ENCODE measurements at places on chromosomes 3 and 15. TPM values are rescaled to one million over a fixed set of nuclear protein-coding genes. Genes with fewer than 3 reads are reported as not detected.

GRCh38 chr3:38365469-38366062 is 19.0 kb downstream of the XYLB start:
- DNase-seq, result no peak

GRCh38 chr3:55622116-55622515 is 135.0 kb upstream of the WNT5A start:
- no peak for DNase-seq

XYLB gene
- total RNA-seq, result 1.7 TPM

- no peak for DNase-seq
These were observed 12.7 kb downstream of the SEMA3G start for GRCh38 chr3:52432225-52432624.

- no peak for DNase-seq
These were observed 22.0 kb upstream of the C3orf22 start for GRCh38 chr3:126580746-126581145.

CD80 gene
- total RNA-seq, result 0.17 TPM

VEPH1 gene
- total RNA-seq, result 8.2 TPM

UNC13C gene
- not detected for total RNA-seq

GRCh38 chr15:37076543-37076942 is 23.8 kb downstream of the MEIS2 start:
- DNase-seq, result peak; percentile 30

GRCh38 chr3:126151562-126152302 is 28.7 kb downstream of the ALDH1L1 start:
- no peak for DNase-seq

MST1R gene
- 0.34 TPM for total RNA-seq

GRCh38 chr3:177603148-177603603 is 405.9 kb upstream of the TBL1XR1 start:
- DNase-seq, result no peak

DNA sequence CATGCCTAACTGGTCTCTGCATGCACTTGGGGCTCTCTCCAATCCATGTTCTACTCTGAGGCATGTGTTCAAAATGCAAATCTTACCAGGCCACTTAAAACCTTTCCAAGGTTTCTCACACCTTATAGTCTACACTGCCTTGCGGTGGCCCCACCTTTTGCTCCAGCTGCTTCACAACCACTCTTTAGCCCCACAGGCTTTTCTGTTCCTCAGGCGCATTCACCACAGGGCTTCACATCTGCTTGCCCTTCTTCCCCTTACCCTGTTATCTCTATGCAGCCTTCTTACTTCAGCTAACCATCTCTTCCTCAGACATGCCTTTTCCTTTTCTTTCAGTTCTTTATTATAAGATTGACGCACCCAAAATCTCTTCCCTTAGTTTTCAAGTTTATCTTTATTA is 37.8 kb downstream of the MINDY4B start:
- DNase-seq, result no peak

- DNase-seq, result no peak
These were observed 5.9 kb downstream of the TGM4 start for GRCh38 chr3:44880284-44880683.

GRCh38 chr3:126983276-126983652 is 349 bp downstream of the PLXNA1 start:
- peak; percentile 13 for DNase-seq

DNA sequence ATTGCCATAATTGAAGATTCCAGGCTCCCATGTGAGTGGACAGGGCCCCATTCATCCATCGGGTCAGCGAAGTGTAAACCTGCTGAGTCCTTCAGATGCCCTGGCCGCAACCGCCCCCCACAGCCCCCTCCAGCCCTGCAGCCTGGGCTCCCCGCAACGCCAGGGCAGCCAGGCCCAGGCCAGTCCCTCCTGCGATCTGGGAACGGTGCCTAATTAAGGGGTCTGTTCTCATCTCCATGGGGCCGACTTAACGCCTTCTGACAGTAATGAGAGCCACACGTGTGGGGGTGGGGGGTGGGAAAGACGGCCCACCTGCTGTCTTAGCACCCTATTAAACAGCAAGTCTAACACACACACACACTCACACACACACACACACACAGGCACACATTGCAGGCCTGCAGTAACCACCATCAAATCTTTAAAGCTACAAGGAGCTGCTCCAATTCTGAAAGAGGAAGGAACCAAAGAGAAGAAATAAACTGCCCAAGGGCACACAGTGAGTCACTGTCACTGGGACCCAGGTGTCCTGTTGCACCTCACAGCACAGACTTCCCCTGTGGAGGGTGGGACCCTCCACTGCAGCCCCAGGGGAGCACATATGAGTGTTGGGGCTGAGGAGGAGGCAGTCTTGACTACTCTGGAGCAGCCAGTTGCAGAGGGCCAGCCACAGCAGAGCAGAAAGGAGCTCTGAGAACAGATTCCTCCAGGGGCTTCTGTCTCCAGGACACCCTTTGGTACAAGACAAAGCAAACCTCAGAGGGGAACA is 31.8 kb upstream of the HES1 start:
- DNase-seq, result no peak

INO80 gene
- total RNA-seq, result 26.2 TPM

GRAMD2A gene
- 0.17 TPM for total RNA-seq

- peak; percentile 19 for DNase-seq
These were observed 33.3 kb downstream of the LEO1 start for GRCh38 chr15:51938286-51938685.

GRCh38 chr3:104437131-104437750 is 929.5 kb upstream of the ALCAM start:
- no peak for DNase-seq

- DNase-seq, result no peak
These were observed 154.1 kb downstream of the FGF12 start for GRCh38 chr3:192573240-192573639.

DNA sequence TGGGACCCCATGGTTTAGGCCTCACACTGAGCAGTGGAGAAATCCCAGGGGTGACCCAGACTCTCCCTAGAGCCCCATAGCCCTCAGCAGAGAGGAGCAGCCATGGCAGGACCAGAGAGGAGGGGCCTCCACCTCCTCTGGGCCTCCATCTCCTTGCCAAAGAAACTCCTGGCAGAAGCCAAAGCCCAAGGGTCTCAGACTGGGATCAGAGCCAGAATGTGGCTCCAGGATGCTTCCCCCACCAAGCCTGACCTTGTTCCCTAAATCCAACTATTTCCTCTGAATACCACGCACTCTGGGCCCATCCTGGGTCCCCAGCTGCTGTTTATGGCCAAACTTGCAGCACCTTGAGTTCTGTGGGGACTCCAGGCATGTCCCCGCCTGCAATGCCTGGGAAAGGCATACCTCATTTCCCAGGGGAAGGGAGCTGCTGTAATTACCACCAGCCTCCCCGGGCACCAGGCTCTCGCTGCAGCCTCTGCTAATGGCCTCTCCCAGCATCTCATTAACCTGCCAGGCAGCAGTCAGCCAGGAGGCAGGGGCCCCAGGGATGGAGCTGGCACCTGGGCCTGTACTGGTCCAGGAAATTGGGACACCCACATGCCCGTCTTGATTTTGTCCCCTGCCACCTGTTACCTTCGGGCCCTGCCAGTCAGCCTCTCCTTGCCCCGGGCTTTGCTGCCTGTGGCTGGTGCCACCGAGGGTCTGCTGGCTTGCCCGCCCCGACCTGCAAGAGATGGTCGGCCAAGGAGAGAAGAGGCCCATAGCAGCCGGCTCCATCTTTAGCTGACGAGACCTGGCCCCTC is 4.6 kb downstream of the CCDC9B start:
- no peak for DNase-seq

- no peak for DNase-seq
These were observed 9.6 kb upstream of the GLCE start for GRCh38 chr15:69150841-69151240.

DNA sequence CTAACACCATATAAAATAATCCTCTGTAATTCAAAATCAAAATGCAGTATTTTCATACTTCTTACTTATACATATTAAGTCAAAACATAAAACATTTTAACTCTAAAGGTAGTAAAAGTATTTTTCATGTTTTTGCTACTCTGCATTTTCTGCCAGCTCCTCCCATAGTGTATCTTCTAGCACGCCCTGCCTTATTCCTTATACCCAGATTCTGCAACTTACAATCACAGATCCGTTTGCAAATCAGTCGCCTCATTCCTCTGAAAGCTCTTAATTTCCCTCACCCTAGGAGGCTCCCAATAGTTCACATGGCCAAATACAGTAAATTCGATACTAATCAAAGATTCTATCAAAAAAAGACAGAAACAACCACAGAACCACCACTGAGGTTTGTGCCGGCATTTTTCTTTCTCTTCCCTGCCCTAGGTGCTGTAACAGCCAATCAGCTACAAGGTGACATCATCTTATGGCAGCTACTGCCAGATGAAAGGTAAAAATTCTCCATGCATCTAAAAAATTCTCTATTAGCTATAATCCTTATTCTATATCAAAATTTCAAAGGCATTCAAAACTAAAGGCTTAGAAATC is 72.9 kb downstream of the CLASP2 start:
- DNase-seq, result peak; percentile 57

- DNase-seq, result peak; percentile 71
These were observed 101.9 kb downstream of the TNIK start for GRCh38 chr3:171358181-171358880.

GRCh38 chr3:114186501-114186900 is 7.6 kb upstream of the DRD3 start:
- no peak for DNase-seq

DNA sequence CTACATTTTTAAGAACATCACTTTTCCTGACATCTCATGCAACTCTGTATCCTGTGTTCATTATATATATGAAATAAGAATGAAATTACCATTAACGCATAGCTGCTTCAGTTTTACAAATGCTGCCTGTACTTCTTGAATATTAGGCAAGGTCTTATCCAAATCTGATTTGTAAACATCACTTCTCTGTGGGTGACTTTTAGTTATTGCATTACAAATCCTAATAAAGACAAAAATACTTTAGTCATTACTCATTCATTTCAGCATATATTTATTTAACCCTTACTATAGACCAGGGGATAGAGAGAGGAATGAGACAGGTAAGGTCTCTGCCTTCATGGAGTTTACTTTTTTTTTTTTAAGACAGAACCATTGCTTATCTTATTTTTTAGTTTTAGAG is 36.8 kb downstream of the MTMR10 start:
- DNase-seq, result no peak

LRRN1 gene
- total RNA-seq, result not detected

GPR62 gene
- not detected for total RNA-seq

TPM1 gene
- total RNA-seq, result 334 TPM

DNA sequence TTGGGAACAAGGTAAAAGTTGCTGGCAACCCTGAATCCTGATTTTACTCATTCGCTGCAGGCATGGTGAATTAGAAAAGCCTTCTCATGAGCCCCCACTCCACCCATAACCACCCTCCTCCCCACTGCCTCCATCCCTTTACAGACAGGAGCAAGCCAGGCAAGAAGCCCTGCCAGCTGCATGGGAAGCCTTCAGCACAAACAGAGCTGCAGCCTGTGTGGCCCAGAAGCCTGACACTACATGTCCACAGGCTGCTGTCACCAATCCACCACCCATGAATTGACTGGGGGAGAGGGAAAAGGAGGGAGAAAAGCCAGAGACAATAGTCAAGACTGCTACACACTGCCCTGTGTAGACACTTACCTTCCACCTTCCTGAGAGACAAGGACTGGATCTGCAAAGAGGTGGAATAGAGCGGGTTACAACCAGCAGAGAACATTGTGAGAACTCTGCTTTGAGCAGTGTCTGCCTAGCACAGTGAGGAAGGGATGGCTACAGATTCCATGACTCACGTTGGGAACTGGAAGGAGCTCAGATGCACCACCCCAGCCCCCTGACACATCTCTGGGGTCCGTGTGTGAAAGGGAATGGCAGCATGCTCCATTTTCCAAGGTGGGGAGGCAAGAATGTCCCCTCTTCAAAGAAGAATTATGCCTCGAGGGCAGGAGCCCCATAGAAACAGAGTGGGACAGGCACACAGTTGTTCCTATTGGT is 33.9 kb downstream of the DZIP1L start:
- DNase-seq, result no peak

PPP1R14D gene
- not detected for total RNA-seq

DNA sequence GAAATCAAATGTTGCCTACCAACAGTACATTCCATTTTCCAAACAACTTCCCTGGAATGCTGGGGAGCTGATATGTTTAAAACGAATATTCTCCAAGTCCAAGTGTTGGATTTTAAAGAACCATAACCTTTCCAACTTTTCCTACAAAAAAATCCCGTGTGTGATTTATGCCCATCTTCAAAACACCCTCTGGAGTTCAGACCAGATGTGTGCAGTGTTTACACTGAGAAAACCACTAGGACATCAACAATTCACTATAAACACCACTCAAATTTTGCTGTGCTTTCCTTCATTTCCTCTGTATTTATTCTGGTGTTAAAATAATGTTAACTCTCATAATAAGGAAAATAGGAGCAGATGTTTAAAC is 2.4 kb downstream of the VGLL4 start:
- no peak for DNase-seq
